ENCODE measurements at places on chromosomes 3 and 15.

DNA sequence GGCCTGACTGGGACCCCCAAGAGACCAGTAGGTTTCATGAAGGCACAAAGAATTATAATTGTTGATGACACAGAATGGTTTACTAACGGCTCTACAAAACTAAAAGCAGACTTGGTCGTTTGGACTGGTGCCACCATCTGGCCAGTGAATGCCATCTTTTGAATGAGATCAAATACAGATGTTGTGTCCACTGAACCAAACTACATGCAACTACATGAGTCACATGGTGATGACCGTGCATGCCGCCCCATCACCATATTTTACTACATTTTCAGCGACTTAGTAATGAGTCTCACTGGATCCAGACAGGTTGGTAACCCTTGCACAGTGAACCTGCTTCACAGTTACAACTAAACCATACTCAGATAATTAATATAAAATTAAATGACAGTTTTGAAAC, 803.3 kb downstream of the DIPK2A start:
- no peak for DNase-seq

- DNase-seq: peak; percentile 90
Measured at GRCh38 chr15:68256675-68257450, 20.7 kb upstream of the FEM1B start.

GRCh38 chr3:31917303-31918005, 63.6 kb downstream of the OSBPL10 start:
- DNase-seq: no peak

GRCh38 chr15:38186507-38186906, 66.1 kb upstream of the SPRED1 start:
- DNase-seq: no peak

DNA sequence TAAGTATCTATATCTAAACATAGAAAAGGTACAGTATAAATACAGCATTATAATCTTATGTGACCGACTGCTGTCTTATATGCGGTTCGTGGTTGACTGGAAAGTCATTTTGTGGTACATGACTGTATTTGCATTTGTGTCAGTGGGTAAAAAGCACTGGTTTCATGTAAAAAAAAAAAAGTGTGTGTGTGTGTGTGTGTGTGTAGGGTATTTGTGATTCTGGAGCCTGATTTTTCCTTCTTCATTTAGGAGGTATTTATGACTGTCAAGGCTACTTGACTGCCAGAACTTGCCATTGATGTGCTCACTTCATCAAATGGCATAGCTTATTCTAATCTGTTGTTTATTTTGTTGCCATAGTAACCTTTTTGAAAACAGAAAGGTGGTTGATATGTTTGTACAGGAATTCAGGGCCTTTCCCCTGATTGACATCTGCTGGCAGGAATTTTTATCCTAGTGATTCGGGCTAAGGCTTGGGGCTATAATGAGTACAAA, 63.2 kb downstream of the AKAP13 start:
- no peak for DNase-seq

- no peak for DNase-seq
Measured at GRCh38 chr3:43995547-43996378, 245.9 kb upstream of the TOPAZ1 start.

DNA sequence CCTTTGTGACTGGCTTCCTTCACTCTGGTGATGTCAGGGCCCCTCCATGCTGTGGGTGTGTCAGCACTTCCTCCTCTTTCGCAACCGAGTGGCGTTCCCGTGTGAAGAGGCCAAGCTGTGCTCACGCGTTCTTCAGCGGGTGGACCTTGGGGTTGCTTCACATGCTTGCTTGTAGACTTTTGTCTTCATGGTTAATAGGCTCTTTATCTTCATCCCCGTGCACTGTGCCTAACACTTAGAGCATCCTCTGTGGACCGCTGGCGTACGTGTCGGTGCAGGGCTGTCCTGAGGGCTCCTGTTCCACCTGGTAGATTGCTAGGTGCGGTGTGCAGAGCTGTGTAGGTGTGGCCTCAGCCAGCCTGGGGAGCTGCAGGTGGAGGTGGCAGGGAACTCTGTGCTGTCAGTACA, 182.3 kb downstream of the OR4M2 start:
- no peak for DNase-seq

DNA sequence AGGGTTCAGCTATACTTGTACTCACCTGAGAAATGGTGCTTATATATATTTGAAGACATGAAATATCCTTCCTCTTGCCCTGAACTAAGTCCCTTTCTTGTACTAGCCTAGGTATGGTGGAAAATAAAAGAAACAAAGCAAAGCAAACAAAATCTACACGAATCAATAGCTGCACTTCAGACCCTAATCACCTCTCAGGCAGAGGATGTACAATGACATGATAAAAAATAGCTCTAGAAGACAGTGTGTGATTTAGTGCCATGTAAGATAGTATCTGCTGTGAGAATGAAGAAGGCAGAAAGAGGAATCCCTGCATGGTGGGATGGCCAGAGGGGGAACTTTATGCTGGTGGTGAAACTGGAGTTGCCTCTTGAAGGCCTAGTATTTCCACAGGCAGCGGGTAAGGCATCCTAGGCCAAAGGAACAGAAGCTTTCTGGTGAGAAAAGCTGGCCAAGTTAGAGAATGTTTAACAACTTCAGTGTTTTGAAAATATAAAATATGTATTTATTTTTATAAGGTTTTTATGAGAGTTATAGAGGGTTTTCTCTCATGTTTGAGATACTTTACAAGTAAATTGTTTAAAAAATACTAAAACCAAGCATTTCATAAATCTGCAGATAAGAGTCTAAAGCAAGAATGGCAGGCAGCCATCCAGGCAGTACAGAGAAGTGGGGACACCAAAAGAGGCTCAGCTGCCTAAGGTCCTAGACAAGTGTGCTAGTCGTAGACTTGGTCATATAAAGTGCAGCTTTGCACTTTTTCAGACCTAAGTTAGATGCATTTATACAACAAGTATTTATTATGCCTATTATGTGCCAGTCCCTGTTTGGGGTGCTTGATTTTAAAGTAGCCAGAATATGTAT, 14.9 kb downstream of the LEKR1 start:
- no peak for DNase-seq

DNA sequence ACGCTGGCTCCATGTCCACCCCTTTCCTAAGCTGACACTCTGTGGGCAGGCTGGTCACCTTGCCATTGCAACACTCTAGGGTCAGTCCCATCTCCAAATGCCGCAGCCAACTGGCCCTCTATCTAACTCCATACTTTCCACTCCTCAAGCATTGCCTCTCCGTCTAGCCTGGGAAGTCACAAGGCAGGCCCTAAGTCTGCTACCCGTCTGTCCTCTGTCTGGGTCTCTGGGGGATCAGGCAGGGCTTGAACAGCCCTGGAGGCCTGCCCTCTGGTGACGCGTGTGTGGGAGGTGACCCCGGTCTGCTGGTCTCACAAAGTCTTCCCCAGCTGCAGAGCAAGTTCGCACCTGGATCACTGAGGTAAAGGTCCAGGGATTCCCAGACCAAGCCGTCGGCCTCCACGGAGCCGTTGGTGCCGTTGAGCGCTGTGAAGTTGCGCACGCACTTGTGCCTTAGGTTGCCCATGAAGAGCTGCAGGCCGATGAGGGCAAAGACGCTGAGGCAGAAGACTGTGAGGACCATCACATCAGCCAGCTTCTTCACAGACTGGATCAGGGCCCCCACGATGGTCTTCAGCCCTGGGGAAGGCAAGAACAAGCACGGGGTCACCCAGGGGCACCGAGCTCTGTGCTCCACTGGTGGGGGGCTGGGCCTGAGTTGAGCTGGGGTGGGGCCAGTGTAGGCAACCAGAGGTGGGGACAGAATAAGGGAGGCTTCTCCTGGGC, 39.9 kb downstream of the SCN5A start:
- no peak for DNase-seq

DNA sequence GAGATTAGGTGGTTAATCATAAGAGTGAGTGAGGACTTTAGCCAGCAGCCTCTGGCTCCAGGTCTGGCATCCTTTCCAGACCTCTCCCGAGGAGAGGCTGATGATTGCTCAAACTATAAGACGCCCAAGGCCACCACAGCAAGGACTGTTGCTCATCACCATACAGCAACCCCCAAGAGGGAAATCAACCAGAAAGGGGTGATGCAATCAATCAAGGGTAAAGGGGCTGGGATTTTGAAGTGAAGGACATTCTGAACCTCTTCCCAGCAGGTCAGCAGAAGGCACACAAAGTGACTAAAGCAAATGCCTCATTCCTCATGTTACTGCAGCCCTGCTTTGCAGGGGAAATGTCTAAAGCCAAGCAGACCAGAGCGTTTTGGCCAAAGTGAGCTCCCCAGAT, 247.3 kb upstream of the IGF1R start:
- DNase-seq: peak; percentile 27

Data from tibial nerve (tissue), 4 donors.